Pons (tissue), 1 donor: ENCODE measurements at places on chromosomes 1 and 21.
A peak's percentile ranks its signal among the peaks of the same experiment; 100 is the strongest.

- no peak for DNase-seq
Observed at GRCh38 chr1:214979191-214979590, 103.3 kb upstream of the KCNK2 start.

DNA sequence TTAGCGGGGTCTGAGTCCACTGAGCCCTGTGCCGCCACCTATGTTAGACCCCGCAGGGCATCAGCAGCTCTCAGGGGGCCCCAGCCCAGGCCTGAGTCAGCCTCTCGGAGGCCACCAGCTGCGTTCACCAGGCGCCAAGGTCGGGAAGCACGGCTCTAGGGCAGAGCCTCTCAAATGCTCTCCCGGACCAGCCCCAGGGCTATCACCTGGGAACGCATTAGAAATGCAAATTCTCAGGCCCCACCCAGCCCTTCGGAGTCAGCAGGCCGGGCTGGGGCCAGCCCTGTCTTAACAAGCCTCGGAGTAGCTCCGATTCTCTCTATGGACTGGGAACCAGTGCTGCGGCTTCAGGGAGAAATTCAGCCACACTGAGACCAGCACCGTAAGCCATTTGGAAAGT, 37.2 kb upstream of the TSPEAR start:
- DNase-seq: no peak

DNA sequence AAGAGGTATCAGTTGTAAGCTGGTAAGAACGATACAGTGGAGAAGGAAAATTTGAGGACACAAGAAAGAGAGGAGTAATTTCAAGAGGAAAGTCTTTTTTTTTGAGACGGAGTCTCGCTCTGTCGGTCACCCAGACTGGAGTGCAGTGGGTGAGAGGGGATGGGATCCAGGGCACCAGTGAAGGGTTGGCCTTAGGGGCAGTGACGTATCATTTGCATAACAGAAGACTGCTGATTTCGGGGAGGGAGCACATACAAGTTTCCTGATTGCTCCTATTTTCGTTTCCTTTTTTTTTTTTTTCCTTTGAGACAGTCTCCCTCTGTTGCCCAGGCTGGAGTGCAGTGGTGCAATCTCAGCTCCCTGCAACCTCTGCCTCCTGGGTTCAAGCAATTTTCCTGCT, 4.2 kb downstream of the S100A13 start:
- no peak for DNase-seq

- peak; percentile 32 for DNase-seq
Observed at GRCh38 chr1:37602750-37603694, 7.3 kb upstream of the GNL2 start.

GRCh38 chr1:85326336-85326735, 49.9 kb upstream of the BCL10 start:
- no peak for DNase-seq

DNA sequence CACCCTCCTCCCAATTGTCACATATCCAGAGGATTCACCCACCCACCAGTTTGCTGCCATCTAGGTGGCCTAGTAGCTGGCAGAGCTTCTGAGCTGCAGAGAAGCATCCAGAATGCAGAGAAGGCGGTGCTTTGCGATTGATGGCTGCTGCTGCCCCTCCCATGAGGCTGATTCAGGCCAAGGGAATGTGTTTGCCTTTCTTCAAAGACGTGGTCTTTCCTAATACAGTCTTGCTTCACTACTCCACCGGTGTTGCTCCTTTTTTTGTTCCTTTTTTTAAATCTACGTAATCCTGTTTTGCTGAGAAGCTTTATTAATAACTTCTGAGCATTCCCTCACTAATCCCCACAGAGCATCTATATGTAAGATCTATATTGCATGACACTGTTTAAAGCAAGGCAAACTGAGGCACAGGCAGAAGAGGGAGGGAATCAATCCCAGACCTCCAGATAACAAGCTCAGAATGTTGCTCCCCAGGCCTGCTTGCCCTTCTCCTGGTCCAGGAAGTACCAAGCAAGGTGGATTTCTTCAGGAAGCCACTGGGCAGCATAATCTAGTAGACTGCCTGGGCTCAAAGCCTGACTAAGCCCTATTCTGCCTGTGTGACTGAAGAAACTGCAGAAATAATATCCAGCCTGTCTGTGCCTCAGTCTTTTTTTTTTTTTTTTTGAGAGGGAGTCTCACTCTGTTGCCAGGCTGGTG, 275.5 kb upstream of the FMN2 start:
- no peak for DNase-seq

DNA sequence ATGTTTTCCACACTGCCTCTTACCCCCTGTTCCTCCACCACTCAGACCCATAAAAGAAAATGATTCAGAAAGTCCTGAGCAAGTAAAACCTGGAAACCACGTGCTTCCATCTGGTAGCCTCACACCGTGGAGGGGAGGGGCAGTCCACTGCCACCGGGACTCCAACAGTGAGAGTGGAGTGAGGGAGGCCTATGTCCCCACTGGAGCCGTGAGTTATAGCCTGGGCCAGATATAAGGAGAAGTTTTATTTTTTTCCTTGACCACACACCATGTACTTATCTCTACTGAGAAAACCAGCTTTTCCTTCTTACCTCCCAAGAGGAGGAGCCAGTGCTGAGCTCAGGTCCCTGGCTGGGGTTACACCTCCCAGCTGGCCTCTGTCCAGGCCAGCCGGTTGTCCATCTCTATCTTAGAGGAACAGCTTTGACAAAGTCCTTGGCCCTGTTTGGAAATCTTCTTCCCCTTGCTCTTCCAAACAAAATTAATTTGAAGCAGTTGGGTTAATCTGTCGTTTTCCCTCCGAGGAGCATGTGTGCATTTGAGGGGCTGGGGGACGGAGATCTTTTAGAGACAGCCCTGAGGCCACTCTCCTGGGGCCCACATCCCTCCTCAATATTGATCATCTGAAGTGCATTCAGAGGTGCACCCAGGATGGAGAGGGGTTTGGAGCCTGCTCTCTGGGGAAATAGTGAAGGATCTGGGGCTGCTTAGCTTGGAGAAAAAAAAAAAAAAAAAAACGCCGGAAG, 49.1 kb upstream of the SERBP1 start:
- DNase-seq: no peak

DNA sequence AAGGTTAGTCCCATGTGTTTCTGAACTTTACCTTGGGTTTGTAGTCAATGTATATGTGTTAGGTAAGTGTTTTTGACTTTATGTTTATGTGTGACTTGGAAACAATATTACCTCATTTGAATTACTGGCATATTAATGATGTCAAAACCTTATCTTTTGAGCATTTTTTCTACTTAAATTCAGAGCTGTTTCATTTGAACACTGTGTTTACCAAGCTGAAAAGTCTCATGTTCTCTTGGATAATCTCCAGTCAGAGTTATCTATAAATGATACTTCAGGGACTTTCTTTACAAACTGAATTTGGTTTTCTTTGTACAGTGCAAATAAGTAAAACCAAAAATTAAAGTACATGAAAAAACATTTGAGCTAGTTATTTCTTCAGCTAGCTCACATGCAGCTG, 30.0 kb downstream of the ADAMTS1 start:
- no peak for DNase-seq

- no peak for DNase-seq
Observed at GRCh38 chr1:163046071-163046470, 23.1 kb upstream of the RGS4 start.

DNA sequence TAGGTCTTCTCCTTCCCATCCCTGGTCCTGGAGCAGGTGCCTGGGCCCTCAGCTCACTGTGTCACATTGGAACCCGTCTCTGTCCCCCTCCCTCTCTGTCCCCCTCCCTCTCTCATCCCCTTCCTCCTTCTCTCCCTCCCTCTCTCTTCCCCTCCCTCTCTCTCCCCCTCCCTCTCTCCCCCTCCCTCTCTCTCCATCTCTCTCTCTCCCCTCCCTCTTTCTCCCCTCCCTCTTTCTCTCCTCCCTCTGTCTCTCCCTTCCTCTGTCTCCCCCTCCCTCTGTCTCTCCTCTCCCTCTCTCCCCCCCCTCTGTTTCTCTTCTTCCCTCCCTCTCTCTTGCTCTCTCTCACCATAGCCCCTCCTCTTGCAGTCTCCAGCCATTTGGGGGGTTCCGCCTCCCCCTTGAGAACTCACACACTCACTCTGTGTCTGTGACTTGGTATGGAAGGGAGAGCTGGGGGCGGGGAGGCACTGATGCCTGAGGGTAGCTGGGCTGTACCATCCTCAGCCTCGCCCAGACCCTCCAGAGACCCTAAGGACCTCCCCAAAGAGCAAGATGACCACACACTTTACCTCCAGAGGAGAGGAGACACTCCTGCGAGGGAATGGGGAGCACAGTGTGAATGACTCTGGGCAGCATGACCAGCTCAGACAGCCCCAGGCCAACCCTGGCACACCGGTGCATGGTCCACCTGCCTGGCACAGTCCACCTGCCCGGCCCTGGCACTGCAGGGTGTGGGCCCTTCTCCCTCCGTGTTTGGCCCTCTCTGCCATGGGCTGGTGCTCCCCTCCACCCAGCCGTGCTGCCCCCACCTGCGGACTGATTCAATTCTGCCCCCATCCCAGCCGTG, 102.8 kb upstream of the ARHGEF16 start:
- DNase-seq: no peak
